Immature natural killer cell (primary cell): ENCODE measurements at places on chromosomes 16 and 17. TPM values are rescaled to one million over a fixed set of nuclear protein-coding genes. Genes with fewer than 3 reads are reported as not detected.
A peak's percentile ranks its signal among the peaks of the same experiment; 100 is the strongest.

DNA sequence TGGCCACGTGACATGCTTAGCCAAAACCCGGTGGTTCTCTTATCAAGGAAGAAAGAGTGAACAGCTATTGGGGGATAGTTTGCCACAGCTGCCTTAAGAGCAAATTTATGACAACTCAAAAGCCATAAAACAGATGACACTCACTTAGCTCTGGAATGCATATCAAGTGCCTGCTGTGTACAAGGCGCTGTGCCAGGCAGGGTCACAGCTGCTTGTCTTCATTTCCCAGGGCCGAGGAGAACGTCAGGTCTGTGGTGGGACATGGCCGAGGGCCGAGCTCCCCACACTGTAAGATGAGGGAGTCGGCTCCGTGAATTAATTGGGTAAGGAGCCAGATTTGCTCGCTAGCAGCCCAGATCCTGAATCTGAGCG lies 14.0 kb downstream of the EEF2K start:
- no peak for DNase-seq

DNA sequence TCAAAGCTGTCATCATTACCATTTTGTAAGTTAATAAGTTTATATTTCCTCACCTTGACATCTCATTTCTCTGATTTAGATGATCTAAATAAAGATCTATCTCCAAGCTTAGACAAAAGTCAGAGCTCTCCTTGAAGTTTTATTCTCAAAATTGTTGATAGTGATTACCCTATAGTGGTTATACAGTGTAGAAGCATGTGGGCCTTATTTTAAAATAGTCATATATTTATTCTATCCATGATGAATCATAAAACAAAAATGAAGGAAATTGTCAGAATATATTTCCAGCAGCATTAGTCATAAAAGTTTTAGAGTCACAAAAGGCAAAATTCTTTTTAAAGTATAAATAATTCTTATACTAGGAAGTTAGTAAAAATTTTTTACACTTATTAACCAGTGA lies 49.0 kb downstream of the RHOT1 start:
- DNase-seq: no peak

- DNase-seq: no peak
These were observed 2.7 kb downstream of the C16orf89 start for GRCh38 chr16:5062790-5063765.

- DNase-seq: no peak
These were observed 572 bp downstream of the PSMB6 start for GRCh38 chr17:4796552-4796920.

DNA sequence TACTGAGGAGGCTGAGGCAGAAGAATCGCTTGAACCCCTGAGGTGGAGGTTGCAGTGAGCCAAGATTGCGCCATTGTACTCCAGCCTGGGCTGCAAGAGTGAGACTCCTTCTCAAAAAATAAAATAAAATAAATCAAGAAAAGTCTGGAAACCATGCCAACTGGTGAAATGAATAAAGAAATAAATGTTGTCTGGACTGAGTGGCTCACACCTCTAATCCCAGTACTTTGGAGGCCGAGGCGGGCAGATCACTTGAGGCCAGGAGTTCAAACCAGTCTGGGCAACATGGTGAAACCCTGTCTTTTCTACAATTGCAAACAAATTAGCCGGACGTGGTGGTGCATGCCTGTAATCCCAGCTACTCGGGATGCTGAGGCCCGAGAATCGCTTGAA lies 744 bp upstream of the LRRC37A3 start:
- DNase-seq: no peak

DNA sequence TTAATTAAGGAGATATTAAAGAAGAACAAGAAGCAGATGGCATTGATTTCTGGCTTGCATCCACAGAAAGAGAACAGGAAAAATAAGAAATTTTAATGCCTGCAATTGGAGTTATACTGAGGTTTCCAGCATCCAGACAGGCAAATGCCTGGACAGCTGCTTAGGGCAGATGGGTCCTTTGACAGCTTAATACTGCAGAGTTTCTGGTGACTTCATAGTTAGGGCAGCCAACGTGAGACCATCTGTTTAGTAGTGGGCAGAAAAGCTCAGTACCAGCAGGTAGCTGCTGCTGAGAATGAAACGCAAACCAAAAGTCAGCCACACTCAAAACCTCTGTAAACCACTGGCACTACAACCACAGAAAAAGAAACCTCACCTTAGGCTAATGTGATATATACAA lies 109.8 kb downstream of the CDK5R1 start:
- DNase-seq: peak; percentile 3

- no peak for DNase-seq
These were observed 55.4 kb downstream of the CREBBP start for GRCh38 chr16:3825103-3825502.

GRCh38 chr16:46638947-46639925 lies 18.1 kb upstream of the SHCBP1 start:
- DNase-seq: no peak

DNA sequence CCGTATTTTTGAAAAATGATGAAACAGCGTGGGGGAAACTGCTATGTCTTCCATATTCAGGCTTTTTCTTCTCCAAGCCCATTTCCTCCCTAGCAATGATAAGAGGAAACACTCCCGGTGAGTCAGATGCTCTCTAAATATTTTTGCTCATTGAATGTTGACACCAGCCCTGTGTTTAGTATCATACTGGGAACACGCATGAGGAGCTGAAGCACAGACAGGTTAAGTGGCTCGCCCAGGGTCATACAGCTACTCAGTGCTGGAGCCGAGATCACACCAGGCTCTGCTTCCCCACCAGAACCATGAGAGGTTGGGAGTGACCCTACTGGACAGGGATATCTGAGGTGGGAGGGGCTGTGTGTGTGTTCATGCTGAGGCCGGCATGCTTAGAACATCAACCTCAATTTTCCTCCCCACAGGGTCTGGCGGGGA lies 37.8 kb upstream of the ADGRG1 start:
- no peak for DNase-seq

- DNase-seq: no peak
These were observed 222.1 kb downstream of the SOX9 start for GRCh38 chr17:72342627-72343527.

DNA sequence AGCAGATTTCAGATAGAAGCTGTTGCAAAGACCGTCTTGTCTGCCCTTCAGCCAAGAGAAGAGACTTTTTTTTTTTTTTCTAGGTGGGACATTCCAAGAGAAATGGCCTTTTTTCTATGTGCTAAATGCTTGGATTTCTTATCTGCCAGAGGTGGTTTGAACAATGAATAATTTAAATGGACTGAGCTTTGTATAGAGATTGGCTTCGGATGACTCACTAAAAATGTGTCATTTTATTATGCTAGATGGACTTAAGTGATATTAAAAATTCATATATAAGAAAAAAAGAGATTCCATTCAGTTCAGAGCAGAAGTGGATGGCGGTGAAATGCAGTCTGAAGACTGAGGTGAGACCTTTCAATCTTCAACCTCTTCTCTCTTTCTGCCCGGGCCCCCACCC lies 58.4 kb downstream of the MEAK7 start:
- no peak for DNase-seq

DNA sequence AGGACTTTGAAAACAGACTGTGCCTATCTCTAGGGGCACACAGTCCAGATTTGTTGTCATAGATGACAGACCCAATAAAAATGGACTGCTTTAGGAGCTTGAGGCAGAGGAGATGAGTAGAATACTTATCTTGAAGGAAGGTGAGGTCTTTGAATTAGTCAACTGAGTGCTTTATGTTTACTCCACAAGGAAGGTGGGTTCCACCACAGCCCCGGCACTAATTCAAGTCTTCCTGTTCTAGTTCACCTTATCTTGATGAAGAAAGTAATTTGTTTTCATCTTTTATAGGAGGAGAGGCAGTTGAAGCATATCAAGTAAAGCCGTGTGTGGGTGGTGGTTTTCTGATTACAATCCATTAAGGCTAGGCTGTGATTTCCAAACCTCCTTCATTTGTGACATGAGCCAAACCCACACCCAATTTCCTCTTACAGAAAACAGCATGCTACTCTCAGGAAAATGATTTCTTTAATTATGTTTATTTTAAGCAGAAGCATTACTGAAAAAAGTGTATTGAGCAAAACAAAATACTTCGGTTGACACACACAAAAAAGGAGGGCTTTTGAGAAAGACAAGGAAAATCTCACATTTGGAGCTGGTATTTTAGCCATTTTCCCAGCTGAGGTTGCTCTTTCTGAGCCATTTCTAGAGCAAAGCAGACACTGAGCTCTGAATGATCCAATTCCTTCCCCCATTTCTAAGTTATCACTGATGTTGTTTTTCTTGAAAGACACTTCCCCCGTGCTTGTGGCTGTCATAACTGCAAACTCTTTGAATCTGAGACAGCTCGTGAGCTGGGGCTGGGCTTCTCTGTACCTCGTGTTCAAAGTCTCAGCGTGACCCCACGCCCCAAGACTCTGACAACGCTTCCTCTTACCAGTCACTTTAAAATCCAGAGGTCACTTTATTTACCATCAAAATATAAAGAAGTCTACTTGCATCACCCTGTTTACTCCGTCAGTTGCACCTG lies 35.4 kb downstream of the CDRT15 start:
- DNase-seq: peak; percentile 75

- DNase-seq: no peak
These were observed 189.3 kb upstream of the C16orf82 start for GRCh38 chr16:26877421-26877820.

- DNase-seq: no peak
These were observed 62.5 kb downstream of the SREBF1 start for GRCh38 chr17:17774009-17774881.

DNA sequence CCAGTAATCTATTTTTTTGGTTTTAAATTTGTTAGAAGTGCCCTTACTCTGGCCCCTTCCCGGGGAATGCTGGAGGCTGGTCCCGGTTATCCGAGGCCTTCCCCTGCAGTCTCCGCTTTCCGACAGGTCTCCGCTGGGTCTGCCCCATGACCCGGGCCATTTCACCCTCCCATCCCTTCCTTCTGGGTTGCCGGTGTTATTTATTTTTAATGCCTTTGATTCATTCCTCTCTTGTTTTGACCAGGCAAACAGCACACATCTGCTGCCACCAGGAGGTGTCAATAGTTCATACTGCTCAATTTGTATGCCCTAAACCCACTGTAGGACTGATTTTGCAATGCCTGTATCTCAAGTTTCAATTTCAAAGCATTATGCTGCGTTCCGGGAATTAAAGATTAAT lies 113.2 kb upstream of the IRX5 start:
- DNase-seq: no peak

The TPSG1 gene
- polyA plus RNA-seq: not detected

The EFCAB13 gene
- polyA plus RNA-seq: 1.0 TPM

The TERB1 gene
- 0.11 TPM for polyA plus RNA-seq

The CLDN6 gene
- polyA plus RNA-seq: not detected

The KRTAP4-3 gene
- not detected for polyA plus RNA-seq

The CCL13 gene
- not detected for polyA plus RNA-seq

The CDRT15 gene
- not detected for polyA plus RNA-seq

The PRSS33 gene
- polyA plus RNA-seq: 1.1 TPM

The MED13 gene
- polyA plus RNA-seq: 5.1 TPM

The SPATA20 gene
- 9.9 TPM for polyA plus RNA-seq

The HIGD1B gene
- not detected for polyA plus RNA-seq

The ASGR1 gene
- polyA plus RNA-seq: 0.55 TPM

The KRT32 gene
- not detected for polyA plus RNA-seq
